ENCODE measurements at places on chromosomes 13 and 19.

- no peak for DNase-seq
Observed at GRCh38 chr13:98722958-98723357, 29.5 kb downstream of the SLC15A1 start.

GRCh38 chr19:17606590-17607185 is 51.2 kb downstream of the COLGALT1 start:
- no peak for DNase-seq

DNA sequence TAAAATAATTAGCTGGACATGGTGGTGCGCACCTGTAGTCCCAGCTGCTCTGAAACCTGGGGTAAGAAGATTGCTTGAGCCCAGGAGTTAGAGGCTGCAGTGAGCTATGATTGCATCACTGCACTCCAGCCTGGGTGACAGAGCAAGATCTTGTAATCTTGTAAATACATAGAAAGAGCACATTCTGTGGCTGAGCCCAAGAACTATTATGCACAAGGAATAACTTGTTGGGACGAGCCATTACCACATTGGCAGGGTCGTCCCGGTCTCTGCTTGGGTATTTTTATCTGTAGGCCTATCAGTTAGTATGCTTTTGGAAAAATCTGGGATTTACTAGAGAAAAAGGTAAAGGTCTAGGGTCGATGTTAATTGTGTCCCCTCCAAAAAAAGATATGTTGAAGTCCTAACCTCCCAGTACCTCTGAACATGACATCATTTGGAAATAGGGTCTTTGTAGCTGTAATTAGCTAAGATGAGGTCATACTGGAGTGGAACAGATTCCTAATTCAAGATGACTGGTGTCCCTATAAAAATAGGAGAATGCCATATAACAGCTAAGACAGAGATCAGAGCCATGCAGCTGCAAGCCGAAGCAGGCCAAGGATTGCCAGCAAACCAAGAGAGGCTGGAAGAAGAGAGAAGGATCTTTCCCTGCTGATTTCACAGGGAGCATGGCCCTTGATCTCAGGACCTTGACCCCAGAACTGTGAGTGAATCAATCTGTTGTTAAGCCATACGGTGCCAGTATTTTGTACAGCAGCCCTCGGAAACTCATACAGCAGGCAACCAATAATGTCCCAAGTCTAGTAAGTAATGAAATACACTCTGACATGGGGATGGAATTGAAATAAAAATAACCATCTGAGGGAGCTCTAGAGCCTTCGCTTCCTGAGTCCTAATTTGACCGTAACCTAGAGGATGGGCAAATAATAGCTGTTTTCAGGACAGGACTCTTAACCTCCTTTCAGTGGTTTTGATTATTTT is 77.0 kb downstream of the TM9SF2 start:
- no peak for DNase-seq

DNA sequence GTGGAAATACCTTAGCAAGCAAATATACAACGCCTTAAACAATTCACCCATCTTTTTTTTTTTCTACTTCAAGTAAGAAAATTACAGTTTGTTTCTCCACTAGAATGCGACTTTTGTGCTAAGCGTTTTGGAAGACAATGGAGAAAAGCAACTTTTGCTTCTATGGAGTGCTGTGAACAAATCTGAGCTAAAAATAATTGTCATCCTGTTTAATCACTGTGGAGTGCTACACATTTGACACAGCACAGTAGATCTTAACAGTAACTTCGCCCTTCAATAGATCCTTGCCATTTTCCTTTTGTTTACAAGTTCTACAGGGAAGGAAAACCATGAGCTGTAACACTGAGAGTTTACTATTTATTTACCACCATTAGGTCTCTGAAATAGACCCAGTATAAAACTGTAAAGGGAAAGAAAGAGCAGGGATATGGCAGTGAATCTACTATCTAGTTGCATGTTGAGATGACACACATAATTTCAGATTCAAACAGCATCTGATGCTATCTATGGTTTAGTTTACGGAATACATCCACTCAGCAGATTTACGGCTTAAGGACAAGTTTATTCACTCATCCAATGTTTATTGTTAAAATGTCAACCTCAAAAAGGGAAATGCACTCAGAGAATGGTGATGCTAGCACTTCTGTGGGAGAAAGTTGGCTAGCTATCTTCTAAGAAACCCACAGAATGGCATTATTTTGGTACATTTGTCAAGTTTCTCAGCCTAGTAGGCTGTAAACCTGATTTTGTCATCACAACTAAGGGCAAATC is 175.3 kb downstream of the VWA8 start:
- DNase-seq, result no peak

DNA sequence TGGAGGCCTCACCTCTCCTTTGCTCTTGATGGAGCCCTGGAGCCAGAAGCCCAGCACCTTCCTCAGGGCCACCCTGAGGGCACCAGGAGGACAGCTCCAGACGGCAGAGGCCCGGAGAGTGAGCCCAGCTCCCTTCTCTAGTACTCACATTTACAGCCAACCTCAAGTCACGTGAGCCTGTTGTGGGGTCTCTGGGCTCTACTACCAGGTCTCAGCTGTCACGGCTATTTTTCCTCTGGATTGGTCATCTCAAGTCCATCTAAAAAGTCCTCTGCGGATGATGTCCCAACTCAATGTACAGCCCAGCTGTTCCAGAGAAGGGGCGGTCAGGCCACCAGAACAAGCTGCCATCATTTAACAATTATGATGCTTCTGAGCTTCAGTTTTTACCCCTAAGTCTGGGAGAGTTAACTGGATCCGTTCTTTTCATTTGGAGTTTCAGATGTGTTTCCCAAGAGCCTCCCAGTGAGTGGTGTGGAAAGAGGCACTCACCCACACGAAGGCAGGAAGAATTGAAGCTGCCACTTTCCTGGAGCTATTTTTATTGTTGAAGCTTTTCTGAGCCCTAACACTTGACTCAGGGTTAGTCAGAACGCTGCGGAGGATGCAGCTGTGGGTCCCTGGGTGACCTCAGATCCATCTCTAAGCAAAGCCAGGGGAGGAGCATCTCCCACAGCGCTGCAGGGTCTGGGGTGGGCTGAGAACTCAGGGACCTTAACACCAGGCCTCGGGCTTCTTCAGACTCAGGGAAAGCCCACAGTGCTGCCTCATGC is 143.5 kb upstream of the UBL3 start:
- no peak for DNase-seq

DNA sequence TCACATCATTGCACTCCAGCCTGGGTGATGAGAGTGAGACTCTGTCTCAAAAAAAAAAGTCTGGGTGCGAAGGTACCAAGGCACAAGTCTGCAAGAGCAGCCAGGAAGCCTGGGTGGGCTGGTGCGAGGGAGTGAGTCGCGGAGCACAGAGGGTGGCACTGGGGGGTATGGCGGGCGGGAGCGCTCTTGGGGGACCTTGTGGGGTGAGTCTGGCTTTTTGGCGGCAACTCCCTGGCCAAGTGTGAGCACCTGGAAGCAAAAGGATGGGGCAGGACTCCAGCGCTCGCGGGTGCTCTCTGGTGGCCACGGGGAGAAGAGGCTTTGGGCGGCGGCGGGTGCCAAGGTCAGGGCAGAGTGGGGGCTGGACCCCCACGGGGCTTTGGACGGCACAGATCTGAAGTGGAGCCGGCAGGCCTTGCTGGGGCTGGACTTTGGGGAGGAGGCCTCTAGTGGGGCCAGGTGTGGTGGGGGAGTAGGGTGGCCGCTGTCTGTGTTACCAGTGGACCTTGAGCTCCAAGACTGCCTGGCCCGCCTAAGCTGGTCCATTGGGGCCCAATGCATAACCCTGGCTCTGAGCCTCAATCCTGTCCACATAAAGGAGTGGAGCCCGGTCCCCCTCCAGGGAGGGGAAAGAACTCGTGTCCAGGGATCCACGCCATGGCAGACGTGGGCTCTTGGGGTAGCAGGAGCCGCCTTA is 1.6 kb downstream of the P2RY11 start:
- no peak for DNase-seq

GRCh38 chr19:38559428-38560401 is 58.0 kb downstream of the MAP4K1 start:
- DNase-seq, result no peak

- DNase-seq, result no peak
Observed at GRCh38 chr19:45376045-45376724, 5.8 kb upstream of the ERCC2 start.

DNA sequence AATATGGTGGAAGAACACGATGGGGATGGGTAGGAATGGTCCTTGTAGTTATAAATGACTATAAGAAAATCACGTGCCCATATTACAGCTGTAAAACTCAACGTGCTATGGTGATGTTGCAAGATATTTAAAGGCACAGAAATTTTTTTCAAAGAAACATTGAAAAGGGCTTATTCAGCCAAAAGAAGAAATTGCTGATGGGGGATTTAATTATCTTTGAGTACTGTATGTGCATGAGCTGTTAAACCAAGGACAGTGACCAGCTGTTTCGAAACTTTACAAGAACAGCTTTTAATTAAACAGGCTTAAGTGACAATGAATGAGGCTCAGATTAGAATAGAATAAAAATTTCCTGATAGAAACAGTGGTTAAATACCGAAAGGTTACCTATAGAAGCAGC is 339.0 kb downstream of the HS6ST3 start:
- DNase-seq, result no peak

- DNase-seq, result no peak
Observed at GRCh38 chr13:67303661-67304333, 73.7 kb upstream of the PCDH9 start.
